ENCODE measurements at places on chromosomes 3 and 15.

- no peak for DNase-seq
These were observed 3.4 kb upstream of the SELENOT start for GRCh38 chr3:150599611-150600297.

DNA sequence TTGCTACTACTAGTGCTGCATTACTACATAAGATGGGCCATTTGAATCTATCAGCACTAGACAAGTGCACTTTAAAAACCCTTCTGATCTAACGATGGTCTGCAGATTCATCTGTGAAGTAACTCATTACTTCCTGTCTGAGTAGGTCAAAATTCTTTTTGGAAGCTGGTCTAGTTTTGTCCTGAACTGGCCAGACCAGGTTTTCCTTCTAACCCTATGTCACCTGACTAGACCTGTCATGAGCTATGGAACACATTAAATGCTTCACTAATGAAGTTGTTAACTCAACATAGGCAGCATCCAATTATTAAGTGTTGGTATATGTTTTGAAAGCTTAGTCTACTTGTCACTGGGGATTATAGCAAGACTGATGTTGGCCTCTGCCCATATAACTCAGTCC is 10.1 kb upstream of the RBM5 start:
- DNase-seq, result no peak

- DNase-seq, result no peak
These were observed 334 bp upstream of the IGSF11 start for GRCh38 chr3:119035014-119035346.

DNA sequence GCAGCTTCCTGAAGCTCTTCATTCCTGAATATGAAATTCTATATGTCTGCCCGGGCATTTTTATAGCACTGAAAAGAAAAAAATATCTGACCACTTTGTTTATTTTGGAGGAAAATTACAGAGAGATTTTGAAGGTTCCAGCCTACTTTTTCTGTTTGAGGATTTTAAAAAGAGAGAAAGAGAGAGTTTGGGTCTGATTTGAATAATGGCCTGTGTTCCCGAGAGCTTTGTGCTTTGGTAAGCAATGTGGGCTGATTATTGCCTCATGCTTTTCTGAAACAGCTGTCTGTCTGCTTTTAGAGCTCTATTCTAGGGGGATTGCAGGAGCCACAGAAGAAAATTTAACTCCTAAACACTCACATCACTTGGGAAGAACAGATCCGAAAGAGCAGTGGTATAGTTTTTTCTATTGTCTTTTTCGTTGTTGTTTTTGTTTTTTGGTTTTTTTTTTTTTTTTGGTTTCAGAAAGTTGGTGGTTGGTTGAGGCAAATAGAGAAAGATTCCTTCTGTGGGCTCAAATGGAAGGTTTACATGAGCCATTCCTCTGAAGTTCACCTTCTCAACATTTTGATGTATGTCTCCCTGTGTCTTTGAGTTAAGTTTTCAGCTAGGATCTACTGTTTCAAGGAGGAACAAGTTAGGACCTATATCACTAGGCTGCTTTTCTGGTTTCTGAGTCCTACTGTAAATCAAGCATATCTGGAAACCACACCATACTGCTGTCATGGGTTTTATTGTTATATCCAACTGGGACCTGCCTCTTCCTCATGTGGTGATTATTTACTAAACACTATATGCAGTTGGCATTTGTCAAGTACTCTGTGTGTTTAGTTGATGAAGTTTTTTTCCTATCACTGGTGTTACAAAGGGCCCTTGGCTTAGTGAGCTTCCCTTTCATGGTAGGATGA is 178.9 kb downstream of the KCNMB2 start:
- DNase-seq, result no peak

- DNase-seq, result no peak
These were observed 90.6 kb upstream of the AKAP13 start for GRCh38 chr15:85289677-85290365.

- DNase-seq, result no peak
These were observed 174.1 kb downstream of the UACA start for GRCh38 chr15:70589221-70589620.

DNA sequence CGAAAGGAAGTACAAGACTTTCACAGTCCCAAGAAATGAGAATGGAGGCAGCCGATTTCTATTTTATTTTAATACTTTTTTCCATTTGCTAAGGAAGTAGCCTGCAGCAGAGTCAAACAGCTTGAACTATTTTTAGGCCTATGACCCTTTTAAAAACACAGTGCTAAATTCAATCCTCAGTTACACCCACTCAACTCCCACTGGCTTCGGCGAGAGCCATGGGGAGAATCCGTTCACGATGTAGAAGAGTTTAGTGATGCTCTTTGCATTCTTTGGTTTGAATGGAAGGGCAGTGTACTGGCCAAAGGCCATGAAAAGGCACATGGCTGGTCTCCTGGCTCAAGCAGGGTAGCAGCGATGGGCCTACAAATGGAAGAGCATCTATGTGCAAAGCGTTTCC is 343.5 kb downstream of the FOXP1 start:
- no peak for DNase-seq

DNA sequence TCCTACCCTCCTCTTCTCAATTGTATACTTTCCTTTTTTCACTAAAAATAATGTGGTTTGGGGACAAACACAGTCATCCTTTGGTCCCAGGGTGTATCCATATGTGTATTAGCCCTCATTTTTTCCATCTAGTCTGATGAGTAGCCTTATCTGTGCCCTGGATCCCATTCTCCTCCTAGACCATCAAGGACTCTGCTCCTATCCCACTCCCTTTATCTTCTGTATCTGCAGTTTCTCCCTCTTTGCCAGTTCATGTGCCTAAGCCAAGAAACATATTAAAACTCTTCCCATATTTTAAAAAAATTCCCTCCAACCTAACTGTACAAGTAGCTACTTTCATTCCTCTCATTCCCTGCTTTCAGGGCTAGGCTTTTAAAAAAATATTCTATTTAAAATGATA is 25.2 kb downstream of the CCDC14 start:
- no peak for DNase-seq

DNA sequence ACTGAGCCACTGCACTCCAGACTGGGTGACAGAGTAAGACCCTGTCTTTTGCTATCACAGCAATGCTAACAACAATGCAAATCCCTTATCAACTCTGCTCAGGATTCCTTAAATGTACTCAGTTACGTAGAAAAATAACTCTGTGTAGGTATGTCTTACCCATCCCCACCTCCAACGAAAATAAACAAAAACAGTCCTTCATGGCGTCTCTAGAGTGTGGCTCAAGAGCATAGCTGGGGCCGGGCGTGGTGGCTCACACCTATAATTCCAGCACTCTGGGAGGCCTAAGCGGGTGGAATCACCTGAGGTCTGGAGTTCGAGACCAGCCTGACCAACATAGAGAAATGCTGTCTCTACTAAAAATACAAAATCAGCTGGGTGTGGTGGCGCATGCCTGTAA is 13.2 kb upstream of the NCKIPSD start:
- no peak for DNase-seq

DNA sequence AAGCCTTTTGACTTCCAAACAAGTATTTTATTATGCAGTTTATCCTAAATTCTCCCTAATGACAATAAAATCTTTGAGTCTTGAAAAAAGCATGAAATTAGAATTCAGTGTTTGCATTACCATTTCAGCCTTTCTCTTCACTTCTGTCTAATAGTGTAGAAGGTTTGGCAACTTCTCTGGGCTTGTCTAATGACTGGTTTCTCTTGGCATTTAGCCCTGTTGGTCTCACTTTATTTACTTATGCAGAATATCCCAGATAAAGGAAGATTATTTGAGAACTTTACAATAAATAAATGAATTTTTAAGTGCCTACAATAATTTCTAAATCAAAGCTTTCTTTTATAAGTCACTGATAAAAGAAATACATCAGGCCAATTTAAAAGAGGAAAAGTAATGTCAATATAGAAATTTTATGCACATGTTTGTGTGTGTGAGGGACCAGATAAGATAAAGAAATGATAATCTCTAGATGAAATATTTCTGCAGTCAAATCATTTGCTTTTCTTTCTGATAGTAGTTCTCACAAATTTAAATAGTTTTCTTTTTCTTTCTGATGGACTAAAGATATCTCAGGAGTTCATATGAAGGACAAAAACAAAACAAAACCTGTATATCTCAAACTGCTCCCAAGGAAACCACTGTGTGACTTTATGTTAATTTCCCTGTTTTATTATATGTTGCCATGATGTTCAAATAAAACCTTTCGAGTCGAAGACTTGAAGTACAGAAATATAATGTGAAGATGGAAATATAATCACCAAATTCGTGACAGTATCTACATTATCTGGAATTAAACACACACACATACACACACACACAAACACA is 533.1 kb upstream of the CBLB start:
- DNase-seq, result no peak

- DNase-seq, result no peak
These were observed 60.4 kb downstream of the LYZL4 start for GRCh38 chr3:42349765-42350594.

- no peak for DNase-seq
These were observed 26.8 kb downstream of the TARS3 start for GRCh38 chr15:101697488-101697887.

GRCh38 chr3:88009066-88009465 is 49.7 kb downstream of the CGGBP1 start:
- no peak for DNase-seq

GRCh38 chr15:57165992-57166391 is 210.3 kb upstream of the CGNL1 start:
- DNase-seq, result no peak

DNA sequence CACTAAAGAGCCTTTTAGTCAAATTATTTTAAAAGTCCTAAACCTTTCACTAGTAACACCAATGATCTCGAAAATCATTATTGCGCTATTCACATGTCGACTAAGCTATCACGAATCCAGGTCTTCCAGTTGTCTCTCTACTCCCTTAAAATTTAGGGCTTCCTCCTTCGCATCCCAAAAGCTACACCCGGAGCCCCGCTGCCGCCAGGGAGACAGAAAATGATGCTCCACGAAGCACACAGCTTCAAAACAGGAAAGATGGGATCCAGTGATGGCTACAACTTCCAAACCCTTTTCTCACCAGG is 253 bp downstream of the IFT80 start:
- no peak for DNase-seq

DNA sequence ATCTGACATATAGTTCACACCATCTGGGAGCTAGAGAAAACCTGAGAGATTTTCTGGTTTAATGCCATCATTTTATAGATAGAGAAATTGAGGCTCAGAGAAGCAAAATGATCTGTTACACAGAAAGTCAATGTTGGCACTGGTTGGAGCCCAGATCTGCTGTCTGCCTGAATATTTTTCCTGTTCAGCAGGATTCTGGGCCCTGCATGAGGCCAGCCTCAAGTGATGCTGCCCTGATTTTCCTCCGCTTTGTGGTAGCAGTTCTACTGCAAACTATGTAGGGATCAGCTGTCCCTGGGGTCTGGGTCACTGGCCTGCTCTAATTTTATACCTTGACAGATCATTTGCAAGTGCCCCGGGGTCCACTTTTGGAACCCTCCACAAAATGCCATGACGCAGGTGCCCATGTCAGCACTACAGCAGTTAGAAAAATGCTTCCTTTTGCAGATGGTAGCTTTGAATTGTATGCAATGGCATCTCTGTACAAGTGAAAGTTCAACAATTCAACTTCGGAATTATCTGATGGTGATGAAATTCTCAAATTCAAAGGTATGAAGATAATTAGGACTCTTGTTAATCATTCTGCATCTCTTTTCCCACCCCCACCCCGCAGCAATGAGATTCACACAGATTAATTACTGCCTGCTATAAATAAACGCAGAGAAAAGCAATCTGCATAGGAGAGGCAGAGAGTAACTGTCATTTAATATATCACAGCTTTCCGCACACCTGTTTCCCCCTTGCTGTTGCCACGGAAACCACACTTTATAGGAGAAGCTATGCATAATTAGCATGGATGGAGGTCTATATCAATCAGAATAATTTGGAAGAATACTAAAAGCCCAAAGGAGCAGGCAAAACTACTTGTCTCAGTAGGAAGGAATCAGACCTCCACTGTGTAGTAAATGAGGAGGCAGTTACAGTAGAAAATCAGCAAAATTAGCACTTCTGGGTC is 222.6 kb downstream of the PDCD6IP start:
- DNase-seq, result no peak

- DNase-seq, result no peak
These were observed 144.6 kb downstream of the FOXP1 start for GRCh38 chr3:71438904-71439303.

GRCh38 chr15:63805993-63806980 is 27.5 kb downstream of the HERC1 start:
- peak; percentile 11 for DNase-seq

DNA sequence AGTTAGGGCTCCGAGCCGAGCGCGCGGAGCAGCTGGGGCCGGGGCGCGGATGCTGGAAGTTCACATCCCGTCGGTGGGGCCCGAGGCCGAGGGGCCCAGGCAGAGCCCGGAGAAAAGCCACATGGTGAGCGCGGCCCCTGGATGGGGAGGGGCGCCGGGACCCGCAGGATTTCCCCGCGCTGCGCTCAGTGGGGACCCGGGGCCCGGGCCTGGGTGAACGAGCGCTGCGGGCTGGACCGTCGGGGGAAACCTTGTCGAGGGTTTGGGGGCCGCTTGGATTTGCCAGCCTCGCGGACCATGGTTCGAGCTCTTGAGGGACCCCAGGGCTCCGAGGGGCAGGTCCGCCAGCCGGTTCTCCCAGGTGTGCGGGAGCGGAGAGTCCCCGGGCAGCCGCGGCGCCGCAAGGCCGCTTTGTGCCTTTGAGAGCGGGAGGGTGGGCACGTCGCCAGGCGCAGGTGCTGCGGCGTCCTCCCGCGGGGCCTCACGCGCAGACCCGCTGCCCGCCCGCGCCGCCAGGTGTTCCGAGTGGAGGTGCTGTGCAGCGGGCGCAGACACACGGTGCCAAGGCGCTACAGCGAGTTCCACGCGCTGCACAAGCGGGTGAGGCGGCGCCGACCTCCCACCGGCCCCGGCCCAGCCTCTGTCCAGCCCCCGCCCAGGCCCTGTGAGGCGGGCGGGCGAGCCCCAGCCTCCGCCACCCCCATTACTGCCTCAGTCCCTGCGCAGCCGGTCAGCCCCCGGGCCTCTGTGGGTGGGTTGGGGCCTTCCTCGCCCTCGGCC is at the start of gene SNX22:
Gene SNX22 (plus strand): TSS at position 5 of the 780 bp plus-strand sequence. CDS start 45 bp downstream, at position 50.
- DNase-seq, result peak; percentile 71

DNA sequence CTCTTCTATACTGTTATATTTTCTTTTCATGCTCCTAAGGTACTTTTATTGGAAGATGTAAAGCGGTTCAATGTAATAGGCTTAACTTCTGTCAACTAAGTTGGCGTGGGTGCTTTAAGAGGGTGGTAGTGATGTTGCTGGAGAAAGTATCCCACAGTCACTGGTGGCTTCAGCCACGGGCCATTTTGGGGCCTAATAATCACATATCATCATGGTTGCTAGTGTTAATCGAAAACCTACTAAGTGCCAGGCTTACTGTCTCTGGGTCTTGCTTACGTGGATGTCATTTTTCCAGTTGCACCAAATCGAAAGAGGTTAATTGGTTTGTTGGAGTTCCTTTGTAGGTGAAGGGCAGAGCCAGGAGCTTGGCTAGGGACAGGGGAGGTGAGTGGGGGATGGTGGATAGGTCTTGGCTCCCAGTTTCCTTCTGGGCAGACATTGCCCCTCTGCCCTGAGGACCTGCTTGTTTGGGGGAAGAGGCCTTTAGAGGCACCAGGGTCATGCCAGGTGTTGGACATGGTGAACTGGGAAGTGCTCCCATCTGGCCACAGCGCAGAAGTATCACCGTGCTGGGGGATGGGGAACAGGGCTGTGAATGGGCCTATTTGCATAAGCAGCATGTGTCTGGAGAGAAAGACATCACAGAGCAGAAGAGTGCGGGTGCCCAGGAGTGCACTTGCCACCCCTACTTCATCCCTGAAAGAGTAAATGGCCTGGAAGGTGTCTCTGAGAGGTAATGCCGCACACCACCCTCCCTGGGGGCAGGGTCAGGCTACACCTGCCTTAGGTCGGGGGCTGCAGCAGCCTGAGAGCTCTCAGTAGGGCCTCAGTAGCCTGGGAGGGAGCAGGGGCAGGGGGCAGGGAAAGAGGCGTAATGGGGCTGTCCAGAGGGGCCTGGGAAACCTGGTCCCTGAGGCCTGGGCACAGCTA is 62.4 kb upstream of the POLG start:
- DNase-seq, result no peak

All from GM06990 (cell line).